ENCODE measurements at places on chromosomes 16 and 17.
A peak's percentile ranks its signal among the peaks of the same experiment; 100 is the strongest.

DNA sequence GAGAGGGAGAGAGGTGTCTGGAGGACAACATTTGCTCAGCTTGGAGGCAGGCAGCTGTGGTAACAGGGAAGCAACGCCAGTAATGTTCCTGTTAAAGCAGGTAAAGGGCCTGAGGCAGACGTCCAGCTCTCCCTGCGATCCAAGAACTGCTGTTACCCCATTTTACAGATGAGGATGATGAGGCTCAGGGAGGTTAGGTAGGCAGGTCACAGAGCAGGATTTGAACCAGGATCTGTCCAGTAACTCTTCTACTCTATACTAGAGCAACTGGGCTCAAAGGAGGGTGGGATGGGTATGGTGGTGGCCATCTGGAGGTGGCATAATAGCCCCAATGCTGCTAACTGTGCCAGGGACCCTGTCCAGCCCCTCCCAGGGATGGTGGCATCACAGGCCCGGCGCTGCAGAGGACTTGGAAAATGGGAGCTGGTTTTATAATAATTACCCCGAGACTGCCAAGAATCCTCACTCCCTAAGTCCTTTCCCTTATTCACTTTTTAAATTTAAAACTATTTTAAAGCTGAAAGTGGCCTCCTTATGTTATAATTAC is 12.0 kb downstream of the CA7 start:
- DNase-seq = no peak

DNA sequence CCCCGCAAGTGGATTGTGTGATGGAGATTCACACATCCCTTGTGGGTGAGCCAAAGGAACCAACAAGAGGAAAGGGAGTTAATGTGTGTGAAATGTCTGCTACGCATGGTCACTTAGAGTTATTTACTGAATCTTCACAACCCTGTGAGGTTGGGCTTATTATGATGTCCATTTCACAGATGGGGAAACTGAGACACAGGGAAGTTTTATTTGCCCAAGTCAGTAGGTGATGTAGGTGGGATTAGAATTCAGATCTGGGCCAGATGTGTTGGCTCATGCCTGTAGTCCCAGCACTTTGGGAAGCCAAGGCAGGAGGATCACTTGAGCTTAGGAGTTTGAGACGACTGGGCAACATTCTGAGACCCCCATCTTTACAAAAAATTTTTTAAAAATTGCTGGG is 11.6 kb upstream of the DLX4 start:
- DNase-seq = no peak

DNA sequence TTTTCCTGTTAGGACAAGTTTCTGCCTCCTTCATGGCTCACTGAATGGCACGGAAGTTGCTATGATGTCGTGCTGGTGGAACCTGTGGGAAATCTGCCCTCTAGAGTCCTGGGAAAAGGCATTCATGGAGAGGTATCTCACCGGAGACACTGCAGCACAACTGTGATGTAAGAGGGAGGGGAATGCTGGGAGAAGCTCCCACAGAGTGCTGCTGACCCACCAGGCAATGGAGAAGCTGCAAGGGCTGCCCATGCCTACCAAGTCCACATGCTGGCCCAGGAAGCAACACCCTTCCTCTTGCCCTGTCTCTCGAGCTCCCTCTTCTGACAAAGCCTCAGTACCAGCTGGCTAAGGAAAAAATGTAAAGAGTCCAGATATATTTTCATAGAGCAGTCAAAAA is 45.2 kb upstream of the SLC5A11 start:
- no peak for DNase-seq

DNA sequence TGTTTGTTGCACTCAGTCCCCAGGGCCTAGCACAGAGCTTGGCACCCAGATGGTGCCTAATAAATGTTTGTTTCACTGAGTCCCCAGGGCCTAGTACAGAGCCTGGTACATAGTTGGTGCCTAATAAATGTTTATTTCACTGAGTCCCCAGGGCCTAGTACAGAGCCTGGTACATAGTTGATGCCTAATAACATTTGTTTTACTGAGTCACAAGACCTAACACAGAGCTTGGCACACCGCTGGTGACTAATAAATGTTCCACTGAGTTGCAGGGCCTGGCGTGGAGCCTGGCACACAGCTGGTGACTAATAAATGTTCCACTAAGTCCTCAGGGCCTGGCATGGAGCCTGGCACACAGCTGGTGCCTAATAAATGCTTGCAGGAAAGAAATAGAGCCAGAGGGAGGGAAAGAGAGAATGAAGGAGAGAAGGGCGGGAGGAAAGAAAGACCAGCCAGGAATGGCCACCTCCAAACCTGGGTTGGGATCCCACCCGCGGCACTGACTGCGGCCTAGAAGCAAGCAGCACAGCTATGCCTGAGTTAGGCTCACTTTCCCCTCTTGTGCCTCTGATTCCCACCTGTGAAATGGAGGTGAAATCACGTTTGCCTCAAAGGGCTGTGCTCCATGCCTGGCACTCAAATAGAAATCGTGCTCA is 7.5 kb downstream of the SLC5A11 start:
- DNase-seq = no peak

DNA sequence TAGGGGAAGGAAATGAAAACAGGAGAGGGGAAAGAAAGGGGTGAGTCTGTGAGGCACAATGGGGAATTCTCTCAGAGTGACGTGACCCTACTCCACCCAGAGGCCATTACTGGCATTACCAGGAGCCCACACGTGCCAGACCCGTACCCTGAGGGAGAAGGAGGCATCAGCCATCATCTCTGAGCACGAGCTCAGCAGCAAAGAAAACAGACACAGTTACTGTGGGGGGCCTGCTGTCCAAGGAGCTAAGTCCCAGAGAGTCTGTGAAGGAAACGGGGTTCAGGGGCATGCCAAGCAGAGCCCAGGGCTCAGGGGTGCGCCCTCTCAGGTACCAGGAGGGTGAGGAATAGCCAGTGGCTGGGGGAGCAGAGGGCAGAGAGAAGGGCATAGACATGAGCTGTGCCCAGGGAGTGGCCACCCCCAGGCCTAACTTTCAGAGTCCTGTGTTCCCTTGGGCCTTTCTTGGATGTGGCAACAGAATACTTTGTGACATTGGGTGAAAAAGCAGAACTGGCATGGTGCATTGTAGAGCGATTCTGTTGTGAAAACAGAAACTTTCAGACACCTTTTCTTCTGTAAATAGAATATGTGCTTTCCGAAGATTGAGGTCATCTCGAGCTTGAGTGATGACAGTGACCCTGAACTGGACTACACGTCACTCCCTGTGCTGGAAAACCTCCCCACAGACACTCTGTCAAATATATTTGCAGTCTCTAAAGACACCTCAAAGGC is 11.3 kb downstream of the TAF1C start:
- peak; percentile 19 for DNase-seq

DNA sequence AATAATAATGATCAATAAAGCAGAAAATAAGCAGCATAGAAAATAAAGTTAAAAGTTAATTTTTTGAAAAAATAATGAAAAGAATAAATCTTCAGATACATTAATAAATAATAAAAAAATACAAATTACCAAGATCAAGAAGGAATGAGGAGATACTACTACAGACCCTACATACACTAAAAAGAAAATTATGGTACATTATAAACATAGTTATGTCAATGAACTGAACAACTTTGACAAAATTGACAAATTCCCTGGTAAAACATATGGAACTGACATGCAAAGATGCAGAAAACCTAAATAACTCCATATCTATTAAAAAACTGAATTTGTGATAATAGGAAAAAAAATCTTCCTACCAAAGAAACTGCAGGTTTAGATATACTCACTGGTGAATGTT is 456.7 kb downstream of the PMP22 start:
- no peak for DNase-seq

- DNase-seq = no peak
These were observed 113.8 kb downstream of the ABCC12 start for GRCh38 chr16:48041981-48042421.

DNA sequence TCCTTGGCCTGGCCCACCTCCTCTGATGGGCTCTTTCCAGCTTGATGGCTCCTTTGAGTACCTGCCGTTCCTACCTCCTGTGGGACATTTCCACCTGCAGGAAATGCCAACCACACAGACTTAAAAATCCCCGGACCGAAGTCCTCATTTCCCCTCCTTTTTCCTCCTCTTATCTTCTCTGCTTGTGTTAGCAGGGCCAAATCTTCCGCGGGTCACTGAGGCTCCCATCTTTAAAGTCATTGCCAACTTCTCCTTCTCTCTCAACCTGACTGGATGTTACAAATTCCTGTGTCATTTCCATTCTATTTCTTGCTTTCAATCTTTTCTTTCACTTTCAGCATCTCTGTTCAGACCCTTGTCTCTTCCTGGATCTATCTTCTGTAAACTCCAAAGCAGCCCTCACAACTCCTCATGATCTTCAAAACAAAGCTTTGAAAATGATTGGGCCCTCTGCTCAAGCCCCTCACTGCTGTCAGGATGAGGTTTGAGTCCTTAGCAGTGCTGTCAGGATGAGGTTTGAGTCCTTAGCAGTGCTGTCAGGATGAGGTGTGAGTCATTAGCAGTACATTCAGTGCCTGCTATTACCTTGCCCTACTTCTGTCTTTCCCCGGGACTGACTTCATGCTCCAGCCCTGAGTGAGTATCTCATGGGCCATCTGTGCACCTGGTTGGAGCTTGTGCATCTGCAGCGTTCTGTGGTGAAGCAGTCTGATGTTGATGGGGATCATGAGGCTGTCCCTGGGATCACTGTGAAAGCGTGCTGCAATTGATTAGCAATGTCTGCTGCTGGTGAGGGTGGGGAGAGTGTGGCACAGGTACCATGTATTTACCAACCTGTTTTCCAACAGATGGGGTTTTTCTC is 100.1 kb downstream of the IRF8 start:
- no peak for DNase-seq

DNA sequence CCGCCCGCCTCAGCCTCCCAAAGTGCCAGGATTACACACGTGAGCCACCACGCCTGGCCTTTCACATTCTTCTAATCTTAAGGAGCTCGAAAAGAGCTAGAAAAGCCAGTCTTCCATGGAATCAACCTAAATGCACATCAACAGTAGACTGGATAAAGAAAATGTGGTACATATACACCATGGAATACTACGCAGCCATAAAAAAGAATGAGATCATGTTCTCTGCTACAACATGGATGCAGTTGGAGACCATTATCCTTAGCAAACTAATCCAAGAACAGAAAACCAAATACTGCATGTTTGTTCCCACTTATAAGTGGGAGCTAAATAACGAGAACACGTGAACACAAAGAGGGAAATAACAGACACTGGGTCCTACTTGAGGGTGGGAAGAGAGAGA is 3.1 kb downstream of the CTC1 start:
- no peak for DNase-seq

DNA sequence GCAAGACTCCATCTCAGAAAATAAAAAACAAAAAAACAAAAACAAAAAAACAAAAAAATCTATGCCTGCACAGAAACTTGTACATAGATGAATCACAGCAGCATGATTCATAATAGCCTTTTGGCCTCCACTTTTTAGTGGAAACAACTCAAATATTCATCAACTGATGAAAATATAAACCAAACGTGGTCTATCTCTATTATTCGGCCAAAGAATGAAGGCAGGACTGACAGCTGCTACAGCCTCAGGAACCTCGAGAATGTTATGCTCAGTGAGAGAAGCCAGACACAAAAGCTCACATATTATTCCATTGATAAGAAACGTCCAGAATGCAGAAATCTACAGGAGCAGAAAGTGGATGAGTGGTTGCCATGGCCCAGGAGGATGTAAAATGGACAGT is 19.8 kb downstream of the PPL start:
- no peak for DNase-seq

DNA sequence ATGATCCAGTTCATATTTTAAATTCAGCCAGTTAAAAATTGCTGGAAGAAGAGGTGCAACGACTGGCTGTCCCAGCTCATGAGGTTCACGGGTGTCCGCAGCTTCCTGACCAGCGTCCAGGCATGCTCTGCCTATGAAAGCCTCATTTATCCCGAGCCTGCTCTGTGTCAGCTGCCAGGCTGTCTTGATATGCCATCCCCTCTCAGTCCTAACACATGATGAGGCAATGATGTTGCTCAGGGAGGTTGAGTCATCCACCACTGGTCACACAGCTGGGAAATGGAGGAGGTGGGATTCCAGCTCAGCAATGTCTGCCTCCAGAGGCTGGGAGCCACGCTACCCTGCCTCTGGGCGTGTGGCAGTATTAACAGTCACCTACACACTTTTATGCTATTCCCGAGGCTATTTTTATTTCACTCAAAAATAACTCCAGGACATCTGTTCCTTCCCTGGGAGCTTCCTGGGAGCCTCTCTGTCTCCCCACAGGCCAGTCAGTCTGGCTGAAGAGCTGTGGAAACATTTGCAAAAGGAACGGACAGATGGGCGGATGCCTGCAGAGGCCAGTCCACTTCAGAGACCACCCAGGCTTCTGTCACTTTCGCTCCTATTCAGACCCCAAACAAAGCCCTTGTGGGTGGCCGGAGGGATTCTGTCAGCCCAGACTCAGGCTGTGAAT is 22.5 kb downstream of the RAB11FIP4 start:
- no peak for DNase-seq

- no peak for DNase-seq
These were observed 178.7 kb downstream of the GRIN2A start for GRCh38 chr16:10003486-10003885.

- DNase-seq = no peak
These were observed 59.3 kb downstream of the CENPV start for GRCh38 chr17:16293931-16294330.

- DNase-seq = no peak
These were observed 6.8 kb upstream of the ITGAD start for GRCh38 chr16:31386157-31386984.

DNA sequence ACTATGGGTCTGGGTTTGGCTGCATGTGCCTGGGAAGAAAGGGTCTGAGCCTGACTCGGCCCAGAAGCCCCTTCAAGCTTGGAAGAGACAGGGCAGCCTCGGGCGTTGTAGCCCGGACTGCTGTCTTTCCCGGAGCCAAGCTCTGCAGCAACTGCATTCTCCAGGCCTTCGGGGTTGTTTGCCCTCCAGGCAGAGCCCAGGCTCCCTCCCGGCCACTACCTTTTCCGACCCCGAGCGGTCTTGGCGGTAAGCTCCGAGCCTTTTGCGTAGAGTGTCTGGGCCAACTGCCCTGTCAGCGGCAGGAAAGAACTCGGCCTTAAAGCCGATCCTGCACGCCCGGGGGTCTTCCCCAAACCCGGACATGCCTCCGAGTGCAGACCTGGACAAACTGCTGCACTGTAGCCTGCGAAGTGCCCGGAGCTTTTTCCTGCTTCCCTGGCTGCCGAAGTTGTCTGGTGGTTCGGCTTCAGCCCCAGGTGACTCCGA is 1.3 kb downstream of the LHX1 start:
- DNase-seq = no peak

- DNase-seq = no peak
These were observed 10.2 kb upstream of the OGFOD3 start for GRCh38 chr17:82428546-82428945.

DNA sequence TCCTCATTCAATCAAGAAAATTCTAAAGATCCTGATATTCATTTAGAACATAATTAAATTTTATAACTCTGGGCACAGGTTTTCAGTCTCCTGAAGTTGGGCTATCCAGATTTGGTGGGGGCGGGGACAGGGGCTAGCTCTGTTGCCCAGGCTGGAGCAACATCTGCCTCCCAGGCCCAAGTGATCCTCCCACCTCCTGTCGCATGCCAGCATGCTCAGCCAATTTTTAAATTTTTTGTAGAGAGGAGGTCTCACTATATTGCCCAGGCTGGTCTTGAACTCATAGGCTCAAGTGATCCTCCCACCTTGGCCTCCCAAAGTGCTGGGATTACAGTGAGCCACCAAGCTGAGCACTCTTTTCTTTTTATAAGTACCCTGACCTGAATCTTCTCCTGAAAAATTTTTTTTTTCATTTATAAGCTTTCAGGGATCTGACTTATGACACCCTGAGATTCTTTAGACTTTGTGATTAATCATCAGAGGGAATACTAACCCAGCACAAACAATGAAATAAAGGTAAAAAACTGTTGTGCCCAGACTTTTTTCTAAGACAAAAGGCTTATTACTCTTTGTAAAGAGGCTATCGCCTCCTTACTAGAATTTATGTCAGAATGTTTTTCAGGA is 62.6 kb downstream of the TUBD1 start:
- no peak for DNase-seq
